Left ventricle myocardium superior (tissue), 1 donor: ENCODE measurements at places on chromosomes 6 and 20. TPM values are rescaled to one million over a fixed set of nuclear protein-coding genes. Genes with fewer than 3 reads are reported as not detected.

NR2E1 gene
- not detected for total RNA-seq

ADGRB3 gene
- 0.89 TPM for total RNA-seq

VGLL2 gene
- not detected for total RNA-seq

MED23 gene
- total RNA-seq = 10.9 TPM

DNA sequence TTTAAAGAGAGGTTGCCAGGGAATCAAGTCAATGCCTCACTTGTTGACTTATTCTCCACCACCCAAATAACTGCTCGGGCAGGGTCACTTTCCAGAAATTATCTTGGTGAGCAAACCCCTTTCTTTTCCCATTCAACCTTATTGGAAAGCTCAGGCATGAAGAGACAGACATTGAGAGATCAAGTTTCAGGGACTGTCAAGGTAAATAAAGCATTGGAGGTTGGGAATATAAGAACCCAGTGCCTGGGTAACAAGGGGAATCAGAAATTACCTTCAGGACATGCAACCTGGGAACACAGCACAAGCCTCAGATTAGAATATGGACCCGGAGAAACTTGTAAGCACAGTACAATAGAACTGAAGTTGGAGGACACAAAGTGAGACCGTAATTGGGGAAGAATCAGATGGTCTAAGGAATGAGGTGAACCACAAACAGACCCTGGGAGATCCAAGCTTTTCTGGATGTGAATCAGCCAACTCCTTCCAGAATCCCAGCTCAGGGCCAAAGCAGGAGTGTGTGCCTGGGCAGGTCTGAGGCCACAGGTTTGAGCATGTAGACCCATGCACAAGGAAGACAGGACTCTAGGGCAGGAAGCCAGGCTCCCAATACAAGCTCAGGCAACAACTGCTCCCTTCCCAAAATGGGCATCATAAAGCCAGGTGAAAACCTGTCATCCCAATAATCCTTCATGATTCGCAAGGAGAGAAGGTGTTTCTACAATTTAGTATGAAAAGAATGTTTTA is 512.8 kb downstream of the MAFB start:
- DNase-seq = no peak

GRCh38 chr6:12767016-12767415 is 50.4 kb downstream of the PHACTR1 start:
- DNase-seq = no peak
